ENCODE measurements at places on chromosomes 5 and 9.

DNA sequence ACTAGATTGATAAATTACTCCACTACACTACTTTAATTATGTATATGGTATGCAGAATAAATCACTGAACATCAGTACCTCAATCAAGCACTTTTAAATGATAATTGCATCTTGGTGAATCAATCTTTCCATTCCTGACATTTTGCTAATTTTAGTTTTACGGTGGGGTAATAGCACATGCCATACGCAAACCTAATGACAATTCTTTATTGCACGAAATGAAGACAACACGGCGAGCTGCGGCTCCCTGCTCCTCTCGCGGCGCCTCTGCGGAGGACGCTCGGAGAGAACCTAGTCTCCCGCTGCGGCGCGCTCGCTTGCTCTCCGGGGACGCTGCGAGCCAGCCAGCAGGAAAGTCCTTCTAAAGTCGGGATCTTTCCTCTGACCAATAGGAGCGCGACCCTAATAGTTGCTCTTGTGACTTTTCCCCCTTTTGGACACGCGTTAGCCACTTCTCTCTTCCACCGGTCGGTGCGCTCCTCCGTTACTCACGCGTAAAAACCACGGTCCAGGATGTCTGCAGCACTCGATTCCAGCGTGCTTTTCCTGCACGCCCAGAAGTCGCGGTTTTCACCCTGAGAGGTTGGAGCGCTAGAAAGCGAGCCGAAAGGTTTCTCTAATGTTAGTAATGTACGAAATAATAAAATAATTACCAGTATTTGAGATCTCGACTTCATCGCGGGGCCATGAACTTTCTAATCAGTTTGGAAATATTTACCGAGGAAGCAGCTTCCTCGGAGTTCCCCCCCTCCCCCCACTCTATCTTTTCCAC is 1.0 kb upstream of the MEF2C start:
- no peak for DNase-seq

GRCh38 chr5:51566953-51567352 is 183.7 kb downstream of the ISL1 start:
- DNase-seq, result no peak

DNA sequence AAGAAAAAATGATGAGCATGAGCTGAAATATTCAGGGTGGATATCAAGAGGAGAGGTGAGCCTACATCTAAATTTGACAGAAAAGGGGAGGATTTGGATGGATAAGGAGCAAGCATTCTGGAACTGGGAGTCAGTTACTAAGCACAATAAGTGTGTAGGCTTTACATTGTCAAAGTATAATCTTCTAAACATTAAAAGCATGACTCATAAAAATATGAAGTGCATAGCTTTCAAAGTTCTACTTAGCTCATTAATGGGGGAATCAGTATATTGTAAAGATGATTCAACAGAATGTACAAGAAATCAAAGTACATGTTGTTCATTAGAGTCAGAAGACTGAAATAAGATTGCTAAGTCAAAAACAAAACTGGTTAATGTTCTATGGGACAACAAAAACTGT is 248.0 kb upstream of the GAS1 start:
- DNase-seq, result no peak

DNA sequence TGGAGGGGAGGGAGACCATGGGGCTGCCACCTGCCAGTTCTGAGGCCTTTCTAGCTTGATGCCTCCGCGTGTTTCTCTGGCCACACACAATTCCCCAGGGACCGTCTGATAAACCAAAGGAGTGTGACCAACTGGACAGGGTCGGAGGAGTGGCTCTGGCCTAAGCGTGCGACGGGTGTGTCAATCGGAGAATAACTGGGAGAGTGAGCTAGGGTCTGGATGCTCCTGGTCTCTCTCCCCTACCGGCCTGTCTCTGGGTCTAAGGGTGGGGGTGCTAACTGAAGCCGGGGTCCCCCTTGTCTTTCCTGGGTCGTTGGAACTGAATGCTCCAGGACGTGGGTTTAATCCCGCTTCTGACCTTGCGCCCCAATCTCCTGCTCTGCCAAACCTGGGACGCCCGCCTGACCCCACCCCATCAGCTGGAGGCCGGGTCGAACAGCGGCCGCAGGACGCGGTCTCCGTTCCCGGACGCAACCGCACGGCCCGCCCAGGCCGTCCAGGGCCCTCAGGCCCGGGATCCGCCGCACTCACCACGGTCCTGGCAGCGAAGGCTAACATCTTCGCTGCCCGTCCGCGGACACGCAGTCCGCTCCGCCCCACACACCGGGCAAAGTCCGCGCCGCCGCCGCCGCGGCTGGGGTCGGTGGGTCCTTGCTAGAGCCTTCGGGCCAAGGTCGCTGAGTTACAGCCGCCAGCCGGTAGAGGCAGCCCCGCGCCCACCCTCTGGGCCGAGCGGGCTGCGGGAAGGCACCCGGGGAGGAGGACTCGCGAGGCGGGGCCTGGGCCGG is 447 bp downstream of the CRAT start:
- peak; percentile 29 for DNase-seq

GRCh38 chr5:112062181-112062580 is 305.2 kb upstream of the NREP start:
- no peak for DNase-seq

GRCh38 chr9:30524311-30524710 is 1860.1 kb upstream of the ACO1 start:
- DNase-seq, result no peak

GRCh38 chr9:81264516-81264915 is 424.8 kb downstream of the TLE1 start:
- no peak for DNase-seq

- no peak for DNase-seq
Observed at GRCh38 chr5:100832252-100833230, 70.5 kb downstream of the ST8SIA4 start.

- no peak for DNase-seq
Observed at GRCh38 chr9:113594484-113595299, 131.2 kb downstream of the RGS3 start.

- no peak for DNase-seq
Observed at GRCh38 chr9:35960039-35960655, 2.2 kb upstream of the OR2S2 start.

DNA sequence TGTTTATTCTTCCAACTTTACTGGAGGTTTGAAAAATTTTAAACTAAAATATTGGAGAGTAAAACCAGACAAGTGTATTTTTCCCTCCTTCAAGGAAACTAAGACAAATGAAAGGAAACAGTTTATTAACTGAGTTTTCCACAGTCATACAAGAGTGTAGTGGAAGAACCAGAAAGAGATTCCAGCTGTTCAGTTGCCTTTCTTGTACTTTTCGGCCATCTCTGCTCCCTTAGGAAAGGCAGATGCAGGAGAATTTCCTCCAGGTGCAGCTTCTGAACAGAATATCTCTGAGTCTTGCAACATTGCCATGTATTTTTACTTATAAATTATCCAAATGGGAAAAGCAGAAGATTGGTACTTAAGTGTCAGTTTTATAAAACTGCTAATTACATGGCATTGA is 217.1 kb downstream of the MAST4 start:
- DNase-seq, result no peak

DNA sequence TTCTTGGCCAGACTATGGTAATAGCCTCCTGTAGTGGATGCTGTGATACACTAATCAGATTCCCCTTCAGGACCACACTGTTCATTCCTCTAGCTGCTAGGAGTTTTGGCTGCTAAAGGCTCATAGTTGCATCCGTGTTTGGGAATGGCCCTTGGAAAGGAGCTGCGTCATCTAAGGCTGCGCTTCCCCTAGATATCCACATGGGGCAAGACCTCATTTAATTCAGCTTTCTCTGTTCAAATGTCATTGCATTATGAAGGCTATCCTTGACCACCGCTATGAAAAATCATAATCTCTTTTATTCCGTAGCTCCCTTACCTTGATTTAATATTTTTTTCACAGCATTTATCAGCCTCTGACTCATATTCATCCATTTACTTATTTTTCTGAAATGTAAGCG is 258.3 kb upstream of the NR4A3 start:
- no peak for DNase-seq

- DNase-seq, result no peak
Observed at GRCh38 chr5:162607879-162608278, 540.3 kb downstream of the GABRG2 start.

DNA sequence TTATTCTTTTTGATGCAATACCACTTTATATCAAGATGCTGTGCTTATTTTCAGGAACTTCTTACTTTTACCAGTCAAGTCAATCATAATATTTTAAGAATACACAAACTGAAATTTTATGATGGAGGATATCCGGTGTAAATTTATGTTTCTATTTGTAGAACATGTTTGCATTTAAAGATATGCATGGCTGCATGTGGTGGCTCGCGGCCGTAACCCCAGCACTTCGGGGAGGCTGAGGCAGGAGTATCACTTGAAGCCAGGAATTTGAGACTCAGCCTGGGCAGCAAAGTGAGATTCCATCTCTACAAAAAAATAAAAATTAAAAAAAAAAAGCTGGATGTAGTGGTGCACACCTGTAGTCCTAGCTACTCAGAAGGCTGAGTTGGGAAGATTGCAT is 73.5 kb upstream of the ALDH1A1 start:
- no peak for DNase-seq

- DNase-seq, result no peak
Observed at GRCh38 chr5:132427281-132428146, 58.0 kb downstream of the SLC22A5 start.

- DNase-seq, result no peak
Observed at GRCh38 chr5:93285461-93285860, 295.6 kb downstream of the NR2F1-AS1 start.

GRCh38 chr5:159915904-159916840 is at the start of gene ADRA1B:
ADRA1B (plus strand) TSS chr5:159916482; CDS start chr5:159916906, 424 bp downstream.
- no peak for DNase-seq

GRCh38 chr9:121357011-121357410 is 13.0 kb downstream of the STOM start:
- no peak for DNase-seq

DNA sequence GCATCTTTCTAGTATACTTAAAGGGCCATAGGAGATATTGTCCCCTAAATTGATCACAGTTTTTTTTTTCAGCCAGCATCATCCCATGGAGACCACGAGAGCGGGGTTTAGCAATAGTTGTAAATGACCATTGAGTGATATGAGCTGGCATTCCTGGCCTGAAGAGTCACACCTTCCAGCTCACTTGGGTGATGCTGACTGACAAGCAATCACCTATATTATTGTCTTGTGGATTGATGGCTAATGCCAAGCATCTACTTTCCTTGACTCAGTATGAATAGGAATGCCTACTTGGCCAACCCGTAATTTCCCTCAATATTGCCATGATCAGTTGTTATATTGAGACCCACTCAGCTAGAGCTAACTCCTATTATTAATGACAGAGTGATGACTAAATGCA is 70.5 kb downstream of the ADAMTSL1 start:
- DNase-seq, result peak; percentile 24

DNA sequence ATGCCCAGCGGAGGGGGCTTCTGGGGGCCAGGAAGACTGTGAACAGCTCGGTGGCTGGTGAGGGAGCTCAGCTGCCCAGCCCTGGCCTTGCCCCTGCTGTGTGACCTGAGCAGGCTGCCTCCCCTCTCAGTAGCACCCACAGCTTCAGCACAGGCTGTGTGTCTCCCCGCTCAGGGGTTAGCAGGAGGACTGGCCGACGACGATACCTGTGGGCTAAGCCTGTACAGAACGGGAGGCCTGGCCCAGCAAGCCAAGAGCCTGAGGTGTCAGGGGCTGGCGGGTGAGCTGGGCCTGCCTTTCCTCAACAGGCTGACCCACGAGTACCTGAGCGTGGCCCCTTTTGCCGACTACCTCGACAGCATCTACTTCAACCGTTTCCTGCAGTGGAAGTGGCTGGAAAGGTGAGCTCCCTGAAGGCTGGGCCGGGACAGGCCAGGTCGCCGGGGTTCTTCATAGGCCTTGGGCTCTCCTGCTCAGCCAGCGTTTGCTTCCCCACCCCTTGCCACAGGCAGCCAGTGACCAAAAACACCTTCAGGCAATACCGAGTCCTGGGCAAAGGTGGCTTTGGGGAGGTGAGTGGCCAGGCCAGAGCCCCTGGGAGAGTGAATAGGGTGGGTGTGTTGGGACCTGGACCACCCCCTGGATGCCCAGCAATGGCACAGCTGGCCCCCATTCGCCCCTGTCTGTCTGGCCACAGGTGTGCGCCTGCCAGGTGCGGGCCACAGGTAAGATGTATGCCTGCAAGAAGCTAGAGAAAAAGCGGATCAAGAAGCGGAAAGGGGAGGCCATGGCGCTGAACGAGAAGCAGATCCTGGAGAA is 6.6 kb downstream of the GRK6 start:
- DNase-seq, result no peak

DNA sequence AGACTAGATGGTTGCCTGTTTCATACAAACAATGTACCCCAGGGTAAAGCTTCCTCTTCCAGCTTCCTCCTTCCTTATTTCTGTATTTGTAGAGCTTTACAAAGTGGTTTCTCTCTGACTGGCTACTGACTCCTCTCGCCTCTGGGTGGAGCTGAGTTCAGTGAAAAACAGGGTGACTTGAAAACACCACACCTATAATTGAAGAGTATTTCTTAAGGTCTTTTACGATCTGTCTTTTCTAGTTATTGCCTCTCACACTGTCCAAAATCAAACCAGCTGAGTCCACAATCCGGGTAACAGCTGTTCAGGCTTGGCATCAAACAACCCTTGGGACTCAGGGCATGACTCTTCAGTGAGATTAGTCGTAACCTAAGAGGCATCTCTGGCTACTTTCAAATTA is 200.4 kb downstream of the ARRDC3 start:
- no peak for DNase-seq

- DNase-seq, result no peak
Observed at GRCh38 chr9:90175257-90175656, 467.4 kb downstream of the DIRAS2 start.

- DNase-seq, result no peak
Observed at GRCh38 chr5:2752059-2752820, 763 bp upstream of the IRX2 start.

DNA sequence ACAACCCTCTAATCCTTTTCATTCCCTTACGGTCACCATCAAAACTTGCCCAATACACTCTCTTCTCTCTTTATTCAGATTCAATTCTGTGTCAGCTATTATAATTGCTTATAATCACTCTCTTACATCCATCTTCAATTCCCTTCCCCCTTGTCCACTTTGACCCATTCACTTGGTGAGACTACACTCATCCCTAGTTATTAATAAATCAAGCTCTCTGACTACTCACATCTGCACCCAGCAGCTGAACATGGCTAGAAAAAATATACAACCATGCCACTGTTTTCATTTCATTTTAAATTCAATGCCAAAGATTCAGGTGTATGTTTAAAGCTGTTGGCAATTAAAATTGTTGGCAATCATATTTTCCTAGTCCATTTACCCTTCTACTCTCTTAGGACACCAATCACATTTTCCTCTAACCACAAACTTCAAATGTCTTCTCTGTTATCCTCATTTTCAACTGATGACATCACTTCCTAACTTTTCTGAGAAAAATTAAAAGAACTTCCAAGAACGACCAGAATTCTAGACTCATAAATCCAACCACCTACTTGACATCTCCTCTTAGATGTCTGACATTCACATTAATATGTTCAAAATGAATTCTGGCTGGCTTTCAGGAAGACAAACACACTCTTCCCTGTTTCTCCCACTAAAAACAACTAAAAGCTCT is 5.5 kb downstream of the C5orf15 start:
- DNase-seq, result no peak

DNA sequence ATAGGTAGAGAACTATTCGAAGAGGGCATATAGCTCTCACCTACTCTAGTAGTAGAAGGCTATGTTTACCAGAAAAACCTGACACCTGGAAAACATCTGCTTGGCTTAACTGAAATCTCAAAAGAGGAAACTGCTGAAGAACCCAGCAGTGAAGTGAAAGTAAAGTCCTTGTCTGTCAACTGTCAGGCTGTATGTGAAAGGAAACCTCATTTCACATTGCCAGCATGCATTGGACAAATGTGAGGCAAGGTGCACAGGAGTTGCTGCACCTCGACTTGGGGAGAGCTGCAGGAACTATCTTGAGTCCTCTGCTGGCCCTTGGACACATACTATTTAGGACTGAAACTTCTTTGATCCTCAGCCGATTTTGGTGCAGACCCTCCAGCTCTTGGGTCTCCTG is 53.3 kb downstream of the NREP start:
- no peak for DNase-seq
